ENCODE measurements at places on chromosomes 2 and 18.

- DNase-seq: no peak
These were observed 237.5 kb upstream of the CHAC2 start for GRCh38 chr2:53530126-53530525.

DNA sequence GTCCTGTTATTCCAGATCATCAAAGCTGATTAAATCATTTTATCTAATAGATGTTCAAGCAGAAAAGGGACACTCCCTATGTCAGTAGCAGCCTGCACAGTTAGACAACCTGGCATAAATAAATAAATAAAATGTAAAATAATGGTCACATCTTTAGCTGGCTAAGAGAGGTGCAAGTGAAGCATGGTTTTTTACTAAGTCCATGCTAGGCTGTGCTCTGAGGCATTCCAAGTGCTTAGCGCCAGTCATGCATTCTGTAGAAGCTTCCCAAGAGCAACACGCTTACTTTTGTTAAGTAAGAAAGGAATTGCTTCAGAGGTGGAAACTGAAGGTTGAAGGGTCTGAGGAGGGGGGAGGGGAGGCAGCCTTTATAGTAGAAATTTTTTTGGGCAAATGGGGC is 351.2 kb downstream of the CDH2 start:
- no peak for DNase-seq

- DNase-seq: no peak
These were observed 122.9 kb upstream of the GATA6 start for GRCh38 chr18:22046473-22046872.

- DNase-seq: no peak
These were observed 66.5 kb downstream of the AGAP1 start for GRCh38 chr2:235560345-235560744.

- DNase-seq: no peak
These were observed 237.2 kb downstream of the INSIG2 start for GRCh38 chr2:118325321-118325955.

GRCh38 chr2:239857591-239857990 is 167.6 kb downstream of the NDUFA10 start:
- DNase-seq: no peak

DNA sequence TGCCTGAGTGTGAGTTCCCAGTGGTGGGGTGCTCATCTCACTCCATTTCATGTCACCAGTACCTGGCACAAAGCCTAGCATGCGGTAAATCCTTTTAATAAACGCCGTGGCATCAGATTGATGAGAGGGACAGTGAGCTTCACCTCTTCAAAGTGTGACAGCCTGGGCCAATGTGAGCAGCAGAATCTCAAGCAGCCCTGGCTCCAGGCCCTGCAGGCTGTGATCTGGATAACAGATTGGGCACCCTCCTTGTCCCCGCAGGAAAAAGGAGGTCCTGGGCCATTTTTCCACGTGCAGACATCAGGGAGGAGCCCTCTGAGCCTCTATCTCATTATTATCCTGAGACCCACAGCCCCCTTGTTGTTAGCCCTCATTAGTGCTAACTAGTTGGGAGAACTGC is 34.8 kb downstream of the TET3 start:
- DNase-seq: no peak

- DNase-seq: no peak
These were observed 144.8 kb upstream of the GPC1 start for GRCh38 chr2:240290432-240291336.

DNA sequence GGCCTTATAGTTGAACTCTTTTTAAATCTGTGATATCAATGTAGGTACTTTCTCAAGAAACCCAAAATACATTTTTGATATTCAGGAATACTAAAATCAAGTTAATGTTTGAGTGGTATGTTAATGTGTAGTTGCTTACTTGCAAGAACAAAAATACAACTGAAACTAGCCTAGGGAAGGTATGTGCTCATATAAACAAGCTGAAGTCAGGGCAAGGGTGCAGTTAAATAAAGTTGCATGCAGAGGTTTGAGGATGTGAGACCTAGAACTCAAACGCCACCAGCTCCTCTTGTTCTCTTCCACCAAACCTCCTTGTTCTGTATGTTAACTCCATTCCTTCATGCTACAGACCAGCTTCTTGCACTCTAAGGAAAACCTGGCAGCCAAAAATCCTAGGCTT is 388.3 kb upstream of the SMIM21 start:
- no peak for DNase-seq

DNA sequence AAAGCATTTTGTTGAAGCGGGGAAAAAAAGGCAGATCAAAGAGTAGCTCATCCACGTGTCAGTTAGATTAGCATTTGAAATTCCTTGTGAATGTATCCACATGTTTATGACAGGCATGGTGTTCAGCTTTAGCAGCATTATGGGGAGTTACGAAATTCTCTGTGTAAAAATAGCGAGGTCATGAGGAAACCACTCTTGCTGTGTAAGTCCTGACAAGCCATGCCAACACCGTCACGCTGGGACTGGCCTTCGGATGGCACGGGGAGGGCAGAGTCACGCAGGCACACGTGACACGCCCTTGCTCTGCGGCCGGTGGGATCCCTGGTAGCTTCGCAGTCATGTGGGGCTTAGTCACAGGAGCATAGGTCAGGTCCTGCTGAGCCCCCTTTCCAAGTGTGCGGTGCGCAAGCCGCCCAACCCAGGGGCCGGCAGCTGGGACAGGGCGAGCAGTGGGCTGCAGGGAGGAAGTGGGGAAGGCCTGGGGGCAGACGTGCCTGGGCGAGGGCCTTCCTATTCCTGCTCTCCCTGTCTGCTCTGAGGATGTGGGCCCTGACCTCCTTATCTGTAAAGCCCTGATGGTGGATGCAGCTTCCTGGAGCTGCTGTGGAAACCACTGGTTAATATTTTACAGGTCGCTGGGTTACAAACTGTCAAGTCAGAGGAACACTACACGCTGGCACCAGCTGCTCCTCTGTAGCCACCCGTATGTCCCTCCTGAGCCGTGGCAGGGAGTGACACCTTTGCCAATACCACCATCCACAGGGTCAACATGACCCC is 18.0 kb downstream of the MBP start:
- DNase-seq: no peak

GRCh38 chr2:65345631-65346030 is 86.8 kb downstream of the SPRED2 start:
- no peak for DNase-seq

- no peak for DNase-seq
These were observed 67.7 kb downstream of the PDCL3 start for GRCh38 chr2:100630473-100630977.

- DNase-seq: no peak
These were observed 27.3 kb downstream of the SESTD1 start for GRCh38 chr2:179237209-179237946.

DNA sequence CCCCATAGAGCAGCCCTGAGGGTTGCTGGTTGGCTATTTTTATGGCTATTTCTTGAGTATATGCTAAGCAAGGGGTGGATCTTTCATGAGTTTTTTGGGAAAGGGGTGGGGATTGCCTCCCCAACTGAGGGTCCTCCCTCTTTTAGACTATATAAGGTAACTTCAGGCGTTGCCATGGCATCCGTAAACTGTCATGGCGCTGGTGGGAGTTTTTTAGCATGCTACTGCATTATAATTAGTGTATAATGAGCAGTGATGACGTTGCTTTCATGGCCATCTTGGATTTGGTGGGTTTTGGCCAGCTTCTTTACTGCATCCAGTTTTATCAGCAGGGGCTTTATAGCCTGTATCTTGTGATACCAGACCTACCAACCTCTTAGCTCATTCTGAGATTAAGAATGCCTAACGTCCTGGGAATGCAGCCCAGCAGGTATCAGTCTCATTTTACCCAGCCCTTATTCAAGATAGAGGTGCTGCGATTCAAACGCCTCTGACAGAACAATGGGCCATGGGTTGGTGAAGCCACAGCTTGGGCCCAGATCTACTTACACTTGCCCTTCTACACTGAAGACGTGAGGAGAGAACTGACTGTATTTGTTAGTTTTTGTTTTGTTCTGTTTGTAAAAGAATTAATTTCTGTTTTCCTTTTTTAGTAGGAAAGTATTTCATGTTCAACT is 53.8 kb upstream of the TMEM163 start:
- no peak for DNase-seq

DNA sequence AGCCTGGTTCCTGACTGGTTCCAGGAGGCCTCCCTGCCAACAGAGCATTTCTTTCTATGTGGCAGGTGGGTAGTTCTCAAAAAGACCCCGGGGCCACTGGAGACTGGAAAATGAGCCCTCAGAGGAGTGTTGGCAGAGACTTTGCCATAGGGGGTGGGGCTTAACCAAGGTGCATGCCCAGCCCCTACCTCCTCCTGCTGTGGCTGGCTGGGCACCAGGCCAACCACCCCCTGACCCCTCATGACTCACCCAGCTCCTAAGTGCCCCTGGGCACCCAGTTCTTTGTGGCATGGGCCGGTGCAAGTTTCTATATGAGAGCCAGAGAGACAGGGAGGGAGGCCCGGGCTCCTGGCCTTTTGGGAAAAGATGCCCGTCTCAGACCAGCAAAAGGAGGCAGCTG is 98.2 kb upstream of the SMAD2 start:
- no peak for DNase-seq

DNA sequence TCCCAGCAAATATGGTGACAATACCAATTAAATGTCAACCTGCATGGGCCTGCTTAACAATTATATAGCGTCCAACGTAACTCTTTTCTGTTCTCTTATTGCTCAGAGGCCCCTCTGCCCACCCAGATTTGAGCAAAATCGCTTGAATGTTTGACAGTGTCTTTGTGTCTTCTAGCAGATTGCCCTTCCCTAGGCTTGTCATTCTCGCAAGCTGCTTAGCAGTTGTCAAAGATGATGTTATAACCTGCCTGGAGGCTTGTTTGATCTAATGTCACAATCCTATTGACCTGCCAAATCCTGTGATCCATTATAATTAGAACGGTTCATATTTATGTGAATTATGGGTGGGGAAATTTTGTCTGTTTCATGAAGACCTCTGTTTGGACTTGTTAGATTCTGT is 108.8 kb downstream of the FARSB start:
- DNase-seq: no peak

GRCh38 chr18:63189041-63189440 is 130.5 kb downstream of the BCL2 start:
- DNase-seq: no peak

DNA sequence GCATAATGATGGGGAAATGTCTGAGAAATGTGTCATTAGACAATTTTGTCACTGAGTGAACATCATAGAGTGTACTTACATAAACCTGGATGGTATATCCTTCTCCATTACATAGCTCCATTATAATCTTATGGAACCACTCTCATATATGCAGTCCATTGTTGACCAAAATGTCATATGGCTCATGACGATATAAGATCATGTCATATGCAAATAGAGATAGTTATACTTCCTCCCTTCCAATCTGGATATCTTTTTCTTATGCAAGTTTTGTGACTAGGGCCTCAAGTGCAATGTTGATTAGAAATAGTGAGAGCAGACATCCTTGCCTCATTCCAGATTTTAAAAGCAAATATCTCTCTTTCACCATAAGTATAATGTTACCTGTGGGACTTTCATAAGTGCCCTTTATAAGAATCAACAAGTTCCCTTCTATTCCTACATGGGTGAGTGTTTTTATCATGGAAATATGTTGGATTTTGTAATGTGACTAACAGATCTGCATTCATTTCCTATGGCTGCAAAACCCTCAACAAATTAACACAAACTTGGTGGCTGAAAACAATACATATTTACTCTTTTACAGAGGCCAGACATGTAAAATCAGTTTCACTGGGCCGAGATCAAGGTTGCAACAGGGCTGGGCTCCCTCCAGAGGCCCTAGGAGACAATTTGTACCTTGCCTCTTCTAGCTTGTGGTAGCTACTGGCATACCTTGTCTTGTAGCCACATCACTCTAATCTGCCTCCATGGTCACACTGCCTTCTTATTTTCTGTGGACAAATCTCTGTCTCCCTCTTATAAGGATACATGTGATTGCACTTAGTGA is 21.6 kb upstream of the SULT1C4 start:
- no peak for DNase-seq

DNA sequence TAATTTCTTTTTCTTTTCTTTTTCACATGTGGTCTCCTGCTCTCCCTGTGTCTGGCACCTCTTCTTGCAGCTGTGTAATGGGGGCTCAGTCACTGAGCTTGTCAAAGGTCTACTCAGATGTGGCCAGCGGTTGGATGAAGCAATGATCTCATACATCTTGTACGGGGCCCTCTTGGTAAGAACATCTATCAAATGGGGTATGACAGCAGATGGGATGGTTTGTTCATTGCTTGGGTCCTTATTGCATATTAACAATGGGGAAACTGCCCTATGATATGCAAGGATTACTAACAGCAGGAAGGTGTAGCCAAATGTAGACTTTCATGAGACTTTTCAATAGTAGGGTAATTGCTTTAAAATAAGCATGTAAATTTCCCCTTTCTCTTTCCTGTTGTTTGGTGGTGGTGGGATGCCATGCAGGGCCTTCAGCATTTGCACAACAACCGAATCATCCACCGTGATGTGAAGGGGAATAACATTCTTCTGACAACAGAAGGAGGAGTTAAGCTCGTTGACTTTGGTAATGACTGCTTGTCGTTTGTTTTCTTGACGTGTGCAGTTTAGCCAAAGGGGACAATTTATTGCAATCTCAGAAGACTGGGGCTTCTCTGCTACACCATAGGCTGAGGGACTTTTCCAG is 36.5 kb downstream of the MYO3B start:
- no peak for DNase-seq

DNA sequence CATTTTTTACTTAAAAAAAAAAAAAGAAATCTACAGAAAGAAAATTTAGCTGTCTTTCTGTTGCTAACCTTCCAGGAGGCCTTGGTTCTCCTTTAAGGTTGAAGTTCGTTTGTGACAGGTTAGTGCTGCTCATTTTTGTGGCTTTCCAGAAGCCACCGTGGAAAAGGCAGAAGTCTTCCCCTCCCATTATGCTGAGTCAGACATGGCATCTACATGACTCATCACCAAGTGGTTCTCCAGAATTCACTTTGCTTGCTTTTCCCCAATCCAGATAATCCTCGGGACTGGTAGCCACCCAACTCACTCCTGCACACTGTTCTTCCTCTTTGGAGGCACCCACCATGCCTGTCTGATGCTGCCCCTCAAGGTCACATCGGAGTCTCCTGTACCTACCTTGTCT is 228.7 kb downstream of the PIK3C3 start:
- DNase-seq: no peak

- DNase-seq: no peak
These were observed 1.0 kb upstream of the B4GALT6 start for GRCh38 chr18:31685097-31686082.

DNA sequence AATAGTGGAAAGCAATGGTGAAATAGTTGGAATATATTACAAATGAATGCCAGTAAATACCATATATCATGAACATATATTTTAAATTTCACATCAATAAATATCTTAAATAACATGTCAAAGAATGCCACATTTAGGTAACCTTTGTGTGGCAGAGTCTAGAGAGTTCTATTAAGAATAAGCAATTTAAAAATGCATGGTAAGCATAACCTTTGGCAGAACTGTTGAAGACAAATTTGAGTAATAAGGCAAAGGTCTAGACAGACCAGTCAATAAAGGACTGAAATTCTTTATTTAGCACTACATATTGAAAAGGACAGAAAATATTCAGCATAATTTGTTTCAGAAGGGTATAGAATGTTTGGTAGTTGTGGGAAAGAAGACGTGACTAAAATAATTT is 1417.0 kb downstream of the SUCLG1 start:
- no peak for DNase-seq

- DNase-seq: no peak
These were observed 14.1 kb downstream of the MSGN1 start for GRCh38 chr2:17830053-17831034.
